ENCODE measurements at places on chromosomes 12 and 14.

DNA sequence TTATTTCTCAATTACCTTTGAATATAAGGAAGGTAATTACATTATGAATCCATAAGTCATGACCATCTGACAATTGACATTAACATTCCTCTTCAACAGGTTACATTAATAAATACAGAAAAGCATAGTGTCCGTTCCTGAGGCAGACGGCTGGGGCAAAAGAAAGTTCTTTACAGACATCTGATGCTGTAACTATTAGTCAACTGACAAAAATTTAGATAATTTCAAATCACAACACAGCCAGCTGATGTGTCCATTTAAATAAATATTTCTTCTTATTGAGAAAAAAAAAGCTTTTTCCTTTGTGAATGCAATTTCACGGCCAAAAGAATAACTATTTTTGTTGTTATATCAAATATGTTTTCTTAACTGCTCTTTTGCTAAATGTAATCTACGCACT, 9.2 kb upstream of the PYROXD1 start:
- no peak for DNase-seq

DNA sequence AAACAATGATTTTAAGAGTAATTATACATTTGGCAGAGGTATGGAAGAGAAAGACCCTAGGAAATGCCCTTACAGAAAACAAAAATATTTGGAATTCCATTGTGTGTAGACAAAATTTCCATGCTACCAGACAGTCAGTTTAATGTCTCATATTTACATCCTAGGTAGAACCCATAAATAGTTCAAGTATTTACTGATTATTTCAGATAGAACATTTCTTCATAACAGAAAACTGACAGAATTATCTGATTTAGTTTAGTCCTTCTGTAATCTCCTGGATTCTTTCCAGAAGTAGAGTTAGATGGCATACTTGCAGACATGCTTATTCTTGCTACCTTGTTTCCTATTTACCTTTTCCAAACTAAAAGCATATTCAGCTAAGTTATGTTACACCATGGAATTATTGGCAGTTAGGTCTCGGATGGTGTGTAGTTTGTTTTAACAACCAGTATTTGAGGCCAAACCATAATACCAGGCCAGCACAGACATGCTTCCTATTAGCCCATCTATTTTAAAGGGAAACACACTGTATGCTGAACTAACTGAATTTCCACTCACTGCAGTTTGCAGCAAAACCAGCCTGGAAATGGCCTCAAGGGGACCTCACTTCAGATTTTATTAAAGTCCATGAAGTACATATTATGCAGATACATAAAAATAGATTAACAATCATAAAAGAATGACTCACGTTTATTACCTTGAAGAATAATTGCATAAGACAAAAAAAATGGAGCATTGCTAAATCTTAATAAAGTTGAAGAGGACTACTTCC, 126.6 kb upstream of the LRIG3 start:
- no peak for DNase-seq

- DNase-seq = no peak
Observed at GRCh38 chr14:69331206-69331605, 66.9 kb downstream of the ERH start.

DNA sequence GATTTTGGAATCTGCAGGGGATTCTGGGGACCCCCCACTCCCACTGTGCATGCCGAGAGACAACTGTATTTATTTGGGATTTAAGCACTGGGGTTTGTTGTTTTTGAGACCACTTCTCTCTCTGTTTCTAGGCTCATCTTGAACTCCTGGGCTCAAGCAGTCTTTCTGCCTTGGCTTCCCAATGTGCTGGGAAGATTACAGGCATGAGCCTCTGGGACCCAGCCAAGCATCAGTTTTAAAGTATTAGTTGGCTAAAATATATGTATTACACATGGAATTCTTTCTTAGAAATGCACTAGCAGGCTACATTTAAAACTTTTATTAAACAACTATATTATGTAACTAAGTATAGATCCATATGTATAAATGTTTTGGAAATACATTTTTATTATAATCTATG, 78.3 kb downstream of the AEBP2 start:
- DNase-seq = no peak

DNA sequence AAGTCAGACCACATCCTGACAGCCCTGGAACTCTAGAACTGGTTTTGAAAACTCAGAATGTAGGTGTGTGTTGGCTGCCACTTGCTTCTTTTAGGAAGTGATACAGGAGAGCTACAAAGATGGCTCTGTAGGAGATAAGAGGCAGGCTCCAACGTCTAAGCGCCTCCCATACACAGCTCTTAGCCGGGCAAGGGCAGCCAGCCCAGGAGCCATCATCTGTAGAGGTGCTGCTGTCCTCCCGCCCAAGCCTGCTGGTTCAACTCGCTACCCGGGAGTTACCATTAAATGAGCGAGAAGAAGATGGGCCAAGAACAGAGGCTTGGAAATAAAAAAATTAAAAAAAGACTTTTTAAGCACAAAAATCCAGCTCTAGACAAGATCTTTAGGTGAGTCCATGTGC, 61.2 kb upstream of the DIO3 start:
- no peak for DNase-seq

GRCh38 chr14:58213176-58213575, 13.2 kb downstream of the ACTR10 start:
- DNase-seq = no peak

- DNase-seq = peak; percentile 80
Observed at GRCh38 chr12:58540480-58541299, 379.6 kb downstream of the LRIG3 start.

- no peak for DNase-seq
Observed at GRCh38 chr12:108046135-108046534, 83.0 kb upstream of the WSCD2 start.

DNA sequence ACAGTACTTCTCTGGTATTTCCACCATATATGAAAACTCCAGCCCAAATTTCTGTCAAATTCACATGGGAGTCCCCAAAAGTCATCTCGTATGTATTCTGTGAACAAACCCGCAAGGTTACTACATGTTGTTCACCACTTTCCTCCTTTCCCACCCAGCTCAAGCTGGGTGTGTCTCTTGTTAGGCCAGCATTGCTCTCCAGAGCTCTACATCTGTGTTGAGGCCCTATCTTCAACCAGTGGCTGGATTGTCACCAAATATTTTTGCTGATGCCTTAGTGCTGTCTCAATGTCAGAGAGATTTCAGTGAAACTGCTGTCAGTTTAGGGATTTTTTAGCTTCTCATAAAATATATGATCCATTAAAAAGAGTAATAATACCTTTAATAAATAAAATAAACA, 230.9 kb downstream of the BTG1 start:
- no peak for DNase-seq

- no peak for DNase-seq
Observed at GRCh38 chr12:69647178-69647577, 36.5 kb upstream of the LRRC10 start.

DNA sequence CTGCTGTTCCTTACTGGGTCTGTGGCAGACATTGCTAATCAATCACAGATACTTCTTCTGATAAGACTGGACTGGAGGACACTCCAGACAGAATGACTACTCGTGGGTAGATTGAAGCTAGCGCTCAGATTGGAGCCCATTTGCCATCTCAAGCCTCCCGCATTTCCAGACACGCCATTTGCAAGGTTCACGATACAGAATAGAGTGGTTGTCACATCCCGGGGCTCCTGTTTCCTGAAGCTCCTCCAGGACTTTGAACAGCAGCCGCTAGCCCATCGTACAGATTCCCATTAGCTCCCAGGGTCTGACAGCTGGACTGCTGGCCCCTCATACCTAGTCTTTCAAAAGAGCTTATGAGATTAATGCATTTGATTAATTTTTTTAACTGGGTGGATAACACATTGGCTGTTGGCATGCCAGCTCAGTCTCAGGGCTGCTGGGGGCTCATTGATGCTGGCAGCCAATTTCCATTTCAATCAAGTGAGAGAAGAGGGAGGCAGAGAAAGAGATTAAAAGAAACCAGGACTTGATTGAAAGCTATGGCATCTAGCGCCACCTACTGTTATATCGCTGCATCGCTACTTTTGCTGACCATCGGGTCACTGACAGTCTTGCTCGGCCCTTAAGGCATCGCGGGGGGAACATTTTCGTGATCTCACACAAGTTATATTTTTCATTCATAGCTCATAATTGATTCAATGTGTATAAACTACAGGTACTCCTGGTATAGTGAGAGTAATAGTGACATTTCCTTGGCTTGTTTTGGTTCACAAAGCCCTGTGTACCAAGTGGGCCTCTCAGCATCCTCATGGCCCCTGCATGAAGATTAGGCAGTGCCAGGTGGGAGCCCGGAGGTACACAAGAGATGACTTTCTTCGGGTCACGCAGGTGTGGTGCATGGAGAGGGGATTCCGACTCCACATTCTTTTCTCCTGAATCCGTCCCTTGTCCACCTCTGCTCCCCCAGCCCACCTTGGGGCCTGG, 78.6 kb downstream of the CCDC60 start:
- peak; percentile 63 for DNase-seq

- no peak for DNase-seq
Observed at GRCh38 chr12:91100906-91101305, 10.4 kb downstream of the LUM start.

DNA sequence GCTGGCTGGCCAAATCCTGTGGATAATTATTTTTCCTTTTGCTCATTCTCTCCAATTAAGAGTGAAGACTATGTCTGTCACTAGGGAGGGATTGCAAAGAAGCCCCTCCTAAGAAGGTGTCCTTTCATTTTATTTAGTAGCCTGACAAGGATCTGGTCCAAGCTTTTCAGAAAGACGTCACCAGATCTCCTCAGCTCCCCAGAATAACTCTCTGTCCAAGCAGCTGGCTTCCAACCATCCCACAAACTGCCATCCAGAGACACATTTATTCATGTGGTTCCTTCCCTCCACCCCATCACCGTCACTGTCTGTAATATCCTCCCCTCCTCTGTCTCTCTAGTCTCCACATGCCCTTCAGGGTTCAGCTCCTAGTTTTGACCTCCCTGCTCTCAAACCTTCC, 69.9 kb downstream of the PPM1H start:
- DNase-seq = no peak

- DNase-seq = no peak
Observed at GRCh38 chr14:100770605-100771120, 44.0 kb downstream of the DLK1 start.

DNA sequence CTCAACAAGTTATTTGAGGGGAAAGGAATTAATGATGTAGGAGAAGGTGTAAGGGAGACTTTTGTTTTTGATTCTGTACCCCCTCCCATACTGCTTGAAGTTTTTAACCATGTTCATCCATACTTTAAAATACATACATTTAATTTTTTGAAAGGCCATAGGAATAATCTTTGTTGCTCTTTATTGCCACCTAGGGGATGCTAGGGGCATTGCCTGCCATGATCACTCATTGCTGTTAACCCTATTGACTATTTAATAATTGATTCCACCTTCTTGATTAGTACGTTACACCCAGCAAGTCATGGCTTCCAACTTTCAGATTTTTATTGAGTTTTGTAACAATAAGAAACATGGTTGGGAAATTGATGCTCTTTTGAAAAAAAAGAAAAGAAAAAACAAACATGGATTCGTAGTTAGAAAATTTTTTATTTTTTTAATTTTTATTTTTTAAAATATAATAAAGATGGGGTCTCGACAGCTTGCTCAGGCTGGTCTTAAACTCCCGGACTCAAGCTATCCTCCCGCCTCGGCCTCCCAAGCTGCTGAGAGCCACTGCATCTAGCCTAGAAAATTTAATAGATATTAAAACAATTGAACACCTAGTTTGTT, 8.5 kb upstream of the PRKAB1 start:
- peak; percentile 7 for DNase-seq

GRCh38 chr14:94171208-94171607, 2.9 kb upstream of the PPP4R4 start:
- no peak for DNase-seq

GRCh38 chr14:85142982-85143381, 387.0 kb upstream of the FLRT2 start:
- DNase-seq = no peak

GRCh38 chr12:122399592-122400373, 22.7 kb downstream of the CLIP1 start:
- peak; percentile 55 for DNase-seq

DNA sequence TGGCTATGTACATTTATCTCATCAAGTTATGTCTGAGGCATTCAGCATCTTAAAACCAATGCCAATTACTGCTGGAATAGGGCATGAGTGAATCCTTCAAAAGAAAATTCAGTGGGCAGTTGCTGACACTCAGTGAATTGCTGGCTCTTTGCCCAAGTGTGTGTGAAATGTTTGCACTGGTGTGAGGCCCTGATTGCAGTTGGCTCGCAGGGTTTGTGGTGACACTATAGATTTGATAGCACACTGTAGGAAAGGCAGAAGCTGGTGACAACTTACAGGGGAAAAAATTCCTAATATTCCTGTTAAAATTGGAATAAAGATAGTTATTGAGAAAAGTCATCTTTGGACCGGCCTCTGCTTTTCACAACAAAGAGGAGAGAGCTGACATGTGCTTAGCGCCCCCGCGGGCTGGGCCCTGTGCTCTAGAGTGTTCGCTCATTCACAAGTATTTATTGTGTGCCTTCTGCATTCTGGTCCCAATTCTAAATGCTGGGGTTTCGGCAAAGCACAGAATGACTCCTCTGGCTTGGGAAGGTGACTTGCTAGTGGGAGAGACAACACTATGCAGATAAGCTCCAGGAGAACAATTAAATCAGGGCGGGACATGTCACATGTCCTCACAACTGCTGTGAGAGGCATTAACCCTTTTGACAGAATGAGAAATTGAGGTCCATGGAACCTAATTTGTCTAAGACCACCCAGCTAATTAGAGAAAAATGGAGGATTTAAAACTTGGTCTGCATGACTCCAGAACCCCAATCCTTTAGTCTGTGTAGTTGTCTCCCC, 418.7 kb downstream of the NPAS3 start:
- peak; percentile 29 for DNase-seq

DNA sequence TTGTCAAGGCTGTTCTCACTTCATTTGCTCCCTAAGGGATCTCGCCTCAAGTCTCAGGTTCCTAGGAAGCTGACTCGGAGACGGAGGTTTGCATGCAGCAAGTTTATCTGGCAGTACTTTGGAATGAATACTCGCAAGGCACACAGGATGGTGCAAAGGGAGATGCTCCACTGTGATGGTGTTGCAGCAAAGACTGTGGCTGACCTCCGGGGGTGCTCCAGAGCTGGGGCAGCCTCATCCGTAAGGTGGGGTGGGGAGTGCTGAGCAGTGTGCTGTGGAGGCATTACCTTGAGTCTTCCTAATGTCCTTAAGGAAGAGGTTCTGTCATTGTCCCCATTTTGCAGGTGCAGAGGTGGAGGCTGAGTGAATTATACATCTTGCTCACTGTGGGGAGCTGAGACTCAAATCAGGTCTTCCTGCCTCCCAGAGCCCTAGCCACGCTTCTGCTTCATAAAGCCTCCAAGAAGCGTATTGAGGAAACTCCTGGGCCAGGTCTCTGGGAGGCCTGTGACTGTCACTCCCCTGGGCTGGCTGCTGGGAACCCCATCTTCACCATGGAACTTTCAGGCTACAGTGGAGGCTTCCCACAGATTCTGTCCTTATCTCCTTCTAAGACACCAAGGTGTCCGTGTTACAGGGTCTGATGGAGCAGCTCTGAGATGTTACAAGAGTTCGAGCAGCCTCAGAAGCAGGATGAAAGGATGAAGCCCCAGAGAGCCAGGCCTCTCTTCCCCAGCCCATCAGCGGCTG, 39.5 kb downstream of the GALNT16 start:
- DNase-seq = no peak
